ENCODE measurements at places on chromosomes 13 and 19.

GRCh38 chr19:15432018-15432494 lies 13.3 kb upstream of the AKAP8L start:
- DNase-seq = peak; percentile 40

GRCh38 chr19:46076951-46077814 lies 36.4 kb upstream of the IGFL4 start:
- DNase-seq = peak; percentile 77

GRCh38 chr13:46577696-46578589 lies 25.0 kb downstream of the LRCH1 start:
- DNase-seq = no peak

DNA sequence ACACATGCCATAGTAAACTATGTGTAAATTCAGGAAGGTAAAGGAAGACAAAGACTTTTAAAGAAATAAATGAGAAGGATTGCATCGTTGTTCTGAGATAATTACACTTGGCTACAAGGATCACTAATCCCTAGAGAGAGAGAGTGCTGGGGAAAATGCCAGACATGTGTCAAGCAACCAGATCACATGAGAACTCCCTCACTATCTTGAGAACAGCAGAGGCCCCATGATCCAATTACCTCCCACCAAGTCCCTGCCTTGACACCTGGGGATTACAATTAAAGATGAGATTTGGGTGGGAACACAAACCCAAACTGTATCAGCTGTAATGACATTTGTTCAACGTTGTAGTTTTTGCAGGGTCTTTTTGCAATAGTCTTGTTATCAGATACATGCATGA lies 1600.9 kb upstream of the MIR17HG start:
- no peak for DNase-seq

GRCh38 chr19:46254776-46255175 lies 25.2 kb downstream of the IGFL1 start:
- DNase-seq = no peak

- DNase-seq = no peak
Measured at GRCh38 chr13:51638216-51638871, 54.1 kb downstream of the WDFY2 start.

DNA sequence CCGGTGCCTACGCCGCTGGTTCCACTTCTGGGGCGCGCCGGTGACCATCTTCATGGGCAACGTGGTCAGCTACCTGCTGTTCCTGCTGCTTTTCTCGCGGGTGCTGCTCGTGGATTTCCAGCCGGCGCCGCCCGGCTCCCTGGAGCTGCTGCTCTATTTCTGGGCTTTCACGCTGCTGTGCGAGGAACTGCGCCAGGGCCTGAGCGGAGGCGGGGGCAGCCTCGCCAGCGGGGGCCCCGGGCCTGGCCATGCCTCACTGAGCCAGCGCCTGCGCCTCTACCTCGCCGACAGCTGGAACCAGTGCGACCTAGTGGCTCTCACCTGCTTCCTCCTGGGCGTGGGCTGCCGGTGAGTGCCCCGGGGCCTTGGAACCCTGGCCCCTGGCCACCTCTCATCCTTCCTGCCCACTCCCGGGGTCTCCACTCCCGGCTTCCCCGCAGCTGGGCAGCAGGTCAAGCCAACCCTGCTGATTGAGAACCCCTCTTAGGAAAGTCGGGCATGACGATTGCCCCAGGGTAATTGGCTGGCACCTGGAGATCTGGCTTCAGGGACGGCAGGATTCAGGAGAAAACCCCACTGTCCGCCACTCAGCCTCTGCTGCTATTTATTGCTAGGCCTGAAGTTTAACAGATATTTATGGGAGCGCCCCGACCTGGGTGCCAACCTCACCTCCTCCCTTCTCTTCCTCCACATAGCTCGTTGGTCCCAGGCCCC lies 39.1 kb downstream of the TRPM4 start:
- no peak for DNase-seq

DNA sequence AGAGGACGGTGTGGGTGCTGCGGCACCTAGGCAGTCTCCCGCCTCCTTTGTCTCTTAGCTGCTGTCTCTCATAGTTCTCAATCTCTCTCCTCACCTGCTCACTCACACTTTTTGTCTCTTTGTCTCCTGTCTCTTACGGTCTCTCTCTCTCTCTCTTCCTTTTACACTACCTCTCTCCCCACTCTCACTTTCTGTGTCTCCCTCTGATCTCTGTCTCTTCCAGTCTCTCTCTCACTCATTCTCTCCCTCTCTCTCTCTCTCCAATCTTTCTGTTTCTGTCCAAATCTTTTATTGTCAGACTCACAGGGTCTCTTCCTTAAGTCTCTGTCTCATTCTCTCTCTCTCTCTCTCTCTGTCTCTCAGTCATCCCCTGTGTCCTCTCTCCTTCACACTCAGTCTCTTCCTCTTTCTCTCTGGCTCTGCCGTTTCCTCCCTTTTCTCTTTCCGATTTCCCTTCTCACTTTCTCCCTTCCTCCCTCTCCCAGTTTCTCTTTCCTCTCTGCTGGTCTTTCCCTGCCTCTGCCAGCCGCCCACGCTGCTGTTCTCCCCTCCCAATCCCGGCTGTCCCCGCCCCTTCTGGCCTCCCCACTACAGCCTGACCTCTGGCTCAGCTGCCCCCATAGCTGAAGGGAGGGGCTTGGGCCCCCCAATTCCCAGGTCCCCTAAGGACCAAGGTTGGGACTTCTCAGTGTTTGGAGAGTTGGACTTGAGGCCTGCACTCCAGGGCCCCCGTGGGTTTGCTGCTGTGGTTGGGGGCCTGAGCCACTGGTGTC lies at the start of gene PLEKHA4:
Gene PLEKHA4 (minus strand): TSS at position 504 of the 773 bp plus-strand sequence. CDS start 997 bp downstream, outside the sequence.
- peak; percentile 21 for DNase-seq

DNA sequence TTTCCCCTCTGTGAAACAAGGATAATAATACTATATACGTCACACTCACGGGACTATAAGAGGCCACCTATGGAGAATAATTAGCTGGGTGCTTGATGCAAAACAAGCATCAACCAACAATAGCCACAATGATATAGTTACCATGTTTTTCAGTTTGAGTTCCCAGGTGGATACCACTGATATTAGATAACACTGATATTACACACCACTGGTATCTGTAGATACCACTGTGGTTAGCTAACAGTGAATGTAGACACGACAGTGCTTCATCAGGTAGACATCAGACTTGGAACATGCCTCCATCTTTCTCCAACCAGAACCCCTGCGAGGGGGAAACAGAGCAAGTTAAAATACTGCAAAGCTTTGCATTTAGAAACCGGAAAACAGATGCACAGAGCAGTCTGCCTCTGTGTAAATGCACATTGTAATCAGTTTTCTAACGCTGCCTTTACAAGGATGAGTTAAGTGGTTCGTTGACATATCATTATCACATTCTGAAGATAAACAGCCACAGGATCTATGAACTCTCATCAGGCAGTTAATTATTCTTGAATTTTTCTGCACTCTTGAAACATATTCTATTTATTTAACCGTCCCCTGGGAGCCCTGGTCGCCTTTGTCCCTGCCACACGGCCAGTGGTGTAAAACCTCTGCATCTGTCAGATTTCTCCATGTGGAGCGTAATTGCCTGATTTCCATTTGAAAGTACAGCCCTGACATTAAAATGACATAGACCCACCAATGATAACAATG lies 80.7 kb downstream of the RNASEH2B start:
- no peak for DNase-seq

DNA sequence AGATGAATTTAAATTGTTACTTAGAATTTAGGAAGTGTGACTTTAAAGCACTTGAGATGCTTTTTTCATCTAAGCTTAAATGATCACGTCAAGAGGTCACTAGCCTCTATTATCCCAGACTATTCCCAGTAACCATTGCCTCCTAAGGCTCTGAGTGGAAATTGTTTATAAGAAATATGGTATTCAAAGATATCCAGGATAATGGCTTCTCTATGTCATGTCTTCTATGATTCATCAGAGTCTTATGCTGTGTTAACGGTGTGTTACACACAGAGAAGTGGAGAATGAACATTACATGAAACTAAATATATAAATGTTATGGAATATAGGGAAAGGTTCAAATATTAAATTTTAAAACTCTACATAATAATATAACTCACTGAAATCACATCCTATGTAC lies 79.8 kb upstream of the NBEA start:
- no peak for DNase-seq

GRCh38 chr19:12708641-12709040 lies 12.2 kb upstream of the FBXW9 start:
- no peak for DNase-seq

- DNase-seq = peak; percentile 37
Measured at GRCh38 chr13:39765801-39766463, 110.5 kb downstream of the COG6 start.

GRCh38 chr13:32622827-32623226 lies 36.6 kb downstream of the PDS5B start:
- DNase-seq = no peak

GRCh38 chr13:105937451-105937850 lies 598.0 kb downstream of the EFNB2 start:
- no peak for DNase-seq

DNA sequence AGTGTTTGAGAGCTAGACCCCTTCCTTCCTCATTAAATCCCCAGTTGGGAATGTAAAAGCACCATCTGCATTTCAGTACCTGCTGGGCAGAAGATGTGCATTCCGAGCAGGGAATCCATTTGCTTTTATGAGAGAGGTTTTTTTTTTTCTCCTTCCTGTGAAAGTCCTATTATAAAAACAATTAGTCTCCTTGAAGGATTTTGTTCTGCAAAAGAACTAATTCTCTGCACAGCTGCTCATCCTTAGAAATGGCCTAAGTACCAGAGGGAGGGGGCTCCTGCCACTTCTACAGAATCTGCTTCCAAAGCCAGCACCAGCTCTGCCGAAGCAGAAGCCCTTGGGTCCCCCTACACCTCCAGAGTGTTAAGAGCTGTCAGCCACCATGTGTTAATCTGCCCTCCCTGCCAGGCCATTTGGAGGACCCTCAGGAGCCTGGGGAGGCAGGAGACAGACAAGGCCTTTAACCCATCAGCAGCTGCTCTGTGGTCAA lies 36.4 kb upstream of the SERPINE3 start:
- no peak for DNase-seq

- DNase-seq = no peak
Measured at GRCh38 chr13:29476046-29476445, 119.4 kb downstream of the SLC7A1 start.

DNA sequence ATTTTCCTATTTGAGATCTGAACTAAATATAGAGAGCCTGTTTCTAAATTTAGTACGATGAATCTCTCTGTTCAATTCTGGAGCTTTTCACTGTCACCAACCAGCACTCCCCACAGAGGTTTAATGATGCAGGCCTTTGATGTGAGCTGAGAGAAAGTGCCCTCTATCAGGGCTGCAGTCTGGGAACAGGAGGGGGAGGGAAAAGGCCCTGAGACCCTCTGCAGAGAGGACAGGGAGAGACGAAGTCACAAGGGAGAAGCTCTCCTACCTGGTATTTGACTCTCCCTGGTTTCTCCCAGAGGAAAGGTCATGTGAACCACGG lies 206.8 kb upstream of the SOX1 start:
- DNase-seq = no peak

DNA sequence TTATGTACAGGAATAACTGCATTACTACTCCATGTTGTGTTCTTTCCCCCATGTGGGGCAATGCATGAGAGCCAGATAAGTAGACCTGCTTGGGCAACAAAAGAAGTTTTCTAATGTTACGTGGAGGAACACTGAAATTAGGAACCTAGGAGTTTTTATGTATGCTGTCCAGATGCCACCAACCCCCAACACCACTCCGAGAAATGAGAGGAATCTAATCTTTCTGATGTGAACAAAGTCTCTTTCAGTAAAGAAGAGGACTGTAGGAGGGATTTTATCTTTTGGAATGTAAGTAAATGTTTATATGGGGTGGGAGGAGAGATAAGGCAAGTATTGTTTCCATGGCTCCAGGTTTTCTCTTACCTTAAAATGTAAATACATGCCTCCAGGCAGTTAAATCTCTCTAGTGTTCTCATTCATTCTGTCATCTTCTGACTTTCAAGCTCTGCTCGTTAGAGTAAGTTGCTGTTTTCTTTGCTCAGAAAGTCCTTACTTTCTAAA lies 820.6 kb downstream of the PCDH17 start:
- no peak for DNase-seq

- DNase-seq = no peak
Measured at GRCh38 chr19:58058467-58058866, 615 bp upstream of the ZNF135 start.

DNA sequence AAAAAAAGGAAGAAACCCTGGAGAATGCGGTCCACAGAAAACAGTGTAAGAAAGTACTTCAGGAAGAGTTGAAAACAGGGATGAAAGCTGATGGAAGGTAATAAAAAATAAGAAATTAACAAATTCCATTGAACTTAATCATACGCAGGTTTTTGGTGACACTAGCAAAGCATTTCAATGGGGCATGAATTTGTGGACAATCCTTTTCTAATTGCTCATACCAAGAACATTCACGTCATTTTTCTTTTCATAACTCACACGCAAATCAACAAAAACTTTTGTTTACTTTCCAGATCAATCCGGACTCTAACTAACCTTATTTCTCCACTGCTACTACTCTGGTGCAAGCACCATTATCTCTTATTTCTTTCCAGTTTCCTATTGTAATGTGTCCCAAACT lies 1195.0 kb downstream of the SLITRK5 start:
- no peak for DNase-seq

DNA sequence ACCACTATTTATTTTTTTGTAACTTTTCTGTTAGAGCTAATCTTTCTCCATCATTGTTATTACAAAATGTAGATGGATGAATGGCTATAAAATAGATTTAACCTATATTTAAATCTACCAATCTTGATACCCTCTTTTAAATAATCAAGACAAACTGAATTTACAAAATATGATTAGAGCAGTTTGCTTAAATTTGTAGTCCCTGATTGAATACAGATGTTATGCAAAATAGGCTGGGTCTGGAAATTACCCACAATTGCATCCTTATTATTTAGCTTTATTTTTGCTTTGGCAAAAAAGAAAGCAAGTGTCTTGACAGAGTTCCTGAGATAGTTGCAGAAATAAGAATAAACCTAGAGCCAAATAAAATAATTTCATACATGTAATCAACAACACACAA lies 352.8 kb downstream of the KLF12 start:
- DNase-seq = no peak

- DNase-seq = no peak
Measured at GRCh38 chr13:28538932-28539331, 44.0 kb upstream of the FLT1 start.
